ENCODE measurements at places on chromosomes 1 and 21. TPM values are rescaled to one million over a fixed set of nuclear protein-coding genes. Genes with fewer than 3 reads are reported as not detected.

SLAMF1 gene
- total RNA-seq, result not detected

PHF13 gene
- total RNA-seq, result 9.9 TPM

NBPF4 gene
- not detected for total RNA-seq

CDK11A gene
- 10.6 TPM for total RNA-seq
